ENCODE measurements at places on chromosomes 16 and 17. TPM values are rescaled to one million over a fixed set of nuclear protein-coding genes. Genes with fewer than 3 reads are reported as not detected.

GRCh38 chr16:81848306-81848853, 69.3 kb downstream of the PLCG2 start:
- no peak for DNase-seq

- no peak for DNase-seq
These were observed 34.5 kb downstream of the TBC1D16 start for GRCh38 chr17:80000981-80001775.

The ERBB2 gene
- polyA plus RNA-seq = 10.5 TPM

The PTX4 gene
- polyA plus RNA-seq = not detected

The ACSM2A gene
- polyA plus RNA-seq = 177 TPM

GRCh38 chr17:19370493-19370960, 7.8 kb upstream of the MAPK7 start:
- peak; percentile 32 for DNase-seq

GRCh38 chr17:69561462-69561861, 147.0 kb downstream of the MAP2K6 start:
- DNase-seq = no peak

The TAT gene
- polyA plus RNA-seq = 540 TPM

GRCh38 chr17:13393841-13394710, 207.7 kb downstream of the HS3ST3A1 start:
- DNase-seq = no peak

DNA sequence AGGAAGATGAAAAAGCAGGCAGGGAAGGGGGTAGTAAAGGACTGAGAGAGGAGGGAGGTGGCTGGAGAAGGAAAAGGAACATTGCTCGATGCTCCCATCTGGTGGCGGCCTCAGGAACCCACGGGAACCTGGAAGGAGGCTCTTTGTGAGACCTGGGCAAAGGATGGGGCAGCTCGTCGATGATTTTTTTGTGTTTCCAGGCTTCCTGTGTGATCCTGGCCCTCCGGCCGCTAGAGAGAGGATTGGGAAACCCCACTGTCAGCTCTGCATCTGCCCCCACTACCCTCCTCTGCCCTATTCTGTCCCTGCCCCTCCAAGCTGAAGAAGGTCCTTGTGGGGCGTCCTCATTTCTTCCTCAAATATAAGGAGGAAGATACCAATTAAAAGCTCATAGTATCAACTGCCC, 6.6 kb downstream of the WFIKKN2 start:
- peak; percentile 73 for DNase-seq

DNA sequence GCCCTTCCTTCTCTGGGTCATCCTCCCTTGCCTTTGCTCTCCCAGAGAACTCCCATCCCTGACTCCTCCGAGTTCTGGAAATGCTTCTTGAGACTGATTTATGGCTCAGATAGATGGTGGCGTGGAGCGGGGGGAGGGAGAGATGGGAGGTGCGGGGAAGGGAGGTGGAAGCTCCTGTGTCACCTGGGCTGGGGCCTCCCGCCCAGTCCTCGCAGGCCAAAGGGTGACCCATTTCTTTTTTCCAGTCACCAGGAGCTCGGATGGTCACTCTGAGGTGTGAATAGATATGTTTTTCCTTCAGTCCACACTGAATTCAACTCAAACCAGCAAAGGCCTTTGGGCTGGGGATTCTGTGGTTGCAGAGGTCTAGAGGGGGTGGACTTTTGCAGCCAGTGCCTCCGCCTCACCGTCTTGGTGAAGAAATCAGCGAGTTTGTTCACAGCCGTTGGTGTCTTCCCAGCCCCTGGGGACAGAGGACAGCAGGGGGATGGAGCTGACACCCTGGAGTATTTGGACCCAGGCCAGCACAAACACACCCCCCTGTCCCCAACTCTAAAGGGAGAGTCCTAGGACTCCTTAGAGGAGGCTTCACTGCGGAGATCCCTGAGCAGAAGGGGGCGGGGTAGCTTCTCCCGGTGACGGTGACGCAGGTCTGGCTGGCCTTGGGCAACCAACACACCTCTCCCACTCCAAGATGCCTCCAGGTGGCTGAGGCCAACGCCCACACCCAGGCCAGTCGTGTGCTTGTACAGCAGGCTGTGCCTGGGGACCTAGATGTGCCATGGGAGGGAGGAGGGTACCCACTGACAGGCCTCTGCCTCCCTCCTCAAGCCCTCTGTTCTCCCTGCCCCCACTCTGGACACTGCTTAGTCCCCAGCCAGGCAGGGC, 80.6 kb downstream of the AMFR start:
- no peak for DNase-seq

GRCh38 chr17:28041844-28042656, 427 bp upstream of the NLK start:
- DNase-seq = no peak

GRCh38 chr16:84483882-84484565, 20.4 kb downstream of the MEAK7 start:
- no peak for DNase-seq

DNA sequence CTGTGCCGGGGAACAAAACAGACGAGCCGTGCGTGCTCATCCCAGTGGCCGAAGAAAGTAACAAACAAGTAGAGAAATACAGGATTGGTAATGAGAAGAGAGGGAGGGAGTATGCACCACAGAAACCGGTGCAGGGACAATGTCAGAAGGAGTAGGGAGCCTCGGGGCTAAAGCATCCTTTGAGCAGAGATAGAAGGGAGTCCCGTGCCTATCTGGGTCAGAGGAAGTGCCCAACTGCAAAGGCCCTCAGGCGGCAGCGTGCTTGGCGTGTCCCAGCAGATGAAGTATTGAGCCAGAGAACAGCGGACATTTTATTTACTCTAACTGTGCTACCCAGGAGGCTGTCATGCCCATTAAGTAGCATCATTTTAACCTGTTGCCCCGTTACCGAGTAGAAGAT, 114.9 kb upstream of the CACNG5 start:
- no peak for DNase-seq

GRCh38 chr17:29292071-29292991, 1.6 kb downstream of the NUFIP2 start:
- DNase-seq = peak; percentile 70

DNA sequence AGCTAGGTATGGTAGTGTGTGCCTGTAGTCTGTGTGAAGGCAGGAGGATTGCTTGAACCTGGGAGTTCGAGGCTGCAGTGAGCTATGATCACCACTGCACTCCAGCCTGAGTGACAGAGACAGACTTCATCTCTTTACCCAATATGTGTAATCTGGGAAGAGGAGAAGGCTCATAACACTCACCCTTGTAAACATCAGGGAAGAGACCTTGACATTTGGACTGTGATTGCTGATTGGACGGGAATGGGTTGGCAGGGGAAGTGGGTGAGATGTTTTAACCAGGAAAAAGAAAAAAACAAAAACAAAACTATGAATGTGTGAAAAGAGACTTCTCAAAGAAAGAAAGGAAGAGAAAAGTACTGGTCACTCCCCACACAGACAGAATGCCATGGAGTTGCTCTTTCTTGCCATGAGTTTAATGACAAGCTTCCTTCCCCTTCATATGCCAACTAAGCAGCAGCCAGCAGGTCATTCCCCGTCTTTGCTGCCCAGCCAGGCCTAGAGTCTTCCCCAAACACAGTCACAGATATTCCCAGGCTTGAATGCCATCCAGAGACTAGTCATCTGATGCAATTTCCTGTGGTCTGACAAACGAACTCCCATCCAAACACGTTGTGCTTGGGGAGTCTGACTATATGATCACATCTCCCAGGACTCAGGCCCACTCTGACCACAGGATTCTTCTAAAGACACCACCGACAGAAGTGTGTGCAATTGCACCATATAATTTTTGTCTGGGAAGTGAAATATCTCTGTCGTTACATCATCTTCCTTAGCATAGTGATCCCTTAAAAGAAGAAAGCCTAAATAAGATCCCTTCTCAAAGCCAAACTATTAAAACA, 3.6 kb upstream of the XAF1 start:
- DNase-seq = no peak

The ZPBP2 gene
- polyA plus RNA-seq = not detected

DNA sequence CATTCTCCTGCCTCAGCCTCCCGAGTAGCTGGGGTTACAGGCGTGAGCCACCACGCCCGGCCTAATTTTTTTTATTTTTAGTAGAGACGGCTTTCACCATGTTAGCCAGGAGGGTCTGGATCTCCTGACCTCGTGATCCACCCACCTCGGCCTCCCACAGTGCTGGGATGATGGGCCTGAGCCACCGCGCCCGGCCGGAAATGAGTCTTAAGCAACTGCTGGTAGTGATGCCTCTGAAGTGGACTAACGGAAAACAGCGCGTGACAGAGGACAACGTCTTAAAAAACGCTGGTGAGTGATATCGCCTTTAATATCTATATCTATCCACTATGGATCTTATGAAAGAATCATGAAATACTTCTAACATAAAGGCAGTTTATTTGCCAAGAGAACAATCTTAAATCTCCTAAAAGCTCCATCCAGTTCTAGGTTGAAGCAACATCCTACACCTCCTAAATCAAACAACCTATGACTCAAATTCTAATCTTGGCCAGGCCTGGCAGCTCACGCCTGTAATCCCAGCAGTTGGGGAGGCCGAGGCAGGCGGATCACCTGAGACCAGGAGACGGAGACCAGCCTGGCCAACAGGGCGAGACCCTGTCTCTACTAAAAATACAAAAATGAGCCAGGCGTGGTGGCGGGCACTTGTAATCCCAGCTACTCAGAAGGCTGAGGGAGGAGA, 69.8 kb downstream of the NXN start:
- no peak for DNase-seq

The ALDOA gene
- polyA plus RNA-seq = 251 TPM

- no peak for DNase-seq
These were observed 245.0 kb downstream of the KCNJ2 start for GRCh38 chr17:70414300-70414699.

The ABCC6 gene
- 50.6 TPM for polyA plus RNA-seq

- DNase-seq = no peak
These were observed 18.1 kb upstream of the TBX2 start for GRCh38 chr17:61381537-61381936.

DNA sequence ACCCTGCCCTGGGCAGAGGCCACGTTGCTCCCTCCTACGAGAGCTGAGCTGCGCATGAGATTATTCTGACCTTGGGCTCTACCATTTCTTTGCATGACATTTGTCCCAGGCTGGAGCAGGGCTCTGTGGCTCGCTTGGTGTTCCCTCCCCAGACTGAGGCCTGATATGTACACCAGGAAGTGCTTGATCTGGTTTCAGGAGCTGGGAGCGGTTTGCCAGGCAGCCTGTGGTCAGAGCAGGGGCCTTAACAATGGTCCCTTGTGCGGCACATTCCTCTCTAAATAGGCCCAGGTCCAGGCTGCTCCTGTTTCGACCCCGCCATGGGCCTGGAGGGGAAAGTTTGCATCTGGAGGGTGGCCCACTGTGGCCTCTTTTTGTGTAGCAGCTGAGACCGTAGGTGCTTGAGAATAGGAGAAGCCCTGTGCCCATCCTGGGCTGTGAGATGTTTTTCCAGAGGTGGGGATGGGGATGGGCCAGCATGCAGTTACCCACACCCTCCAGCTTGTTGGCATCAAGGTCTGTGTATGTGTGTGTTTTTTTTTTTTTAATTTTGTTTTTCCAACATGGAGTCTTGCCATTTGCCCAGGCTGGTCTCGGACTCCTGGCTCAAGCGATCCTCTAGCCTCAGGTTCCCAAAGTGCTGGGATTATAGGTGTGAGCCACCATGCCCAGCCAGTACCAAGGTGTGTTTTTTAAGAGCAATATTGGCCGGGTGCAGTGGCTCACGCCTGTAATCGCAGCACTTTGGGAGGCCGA, 253.9 kb downstream of the SEC14L1 start:
- no peak for DNase-seq

DNA sequence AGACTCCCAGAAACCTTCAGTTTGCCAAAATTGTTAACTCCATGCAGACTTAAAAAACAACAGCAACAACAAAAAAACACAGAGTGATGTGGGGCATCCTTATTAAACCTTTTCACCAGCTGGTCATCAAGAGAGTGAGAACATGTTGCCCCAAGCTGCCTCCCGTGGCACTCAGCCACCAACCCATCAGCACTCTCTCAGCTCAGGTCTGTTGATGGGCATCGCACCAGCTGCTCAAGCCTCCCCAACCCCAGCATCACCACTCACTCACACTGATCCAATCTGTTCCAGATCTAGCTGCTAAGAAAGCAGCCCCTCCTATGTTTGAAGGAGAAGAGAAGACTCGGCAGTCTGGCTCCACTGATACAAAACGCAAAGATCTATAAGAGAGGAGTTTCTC, 46.8 kb downstream of the SLC39A11 start:
- no peak for DNase-seq

The COL1A1 gene
- 56.3 TPM for polyA plus RNA-seq

The NKD1 gene
- polyA plus RNA-seq = 0.53 TPM

- no peak for DNase-seq
These were observed 289.2 kb upstream of the FOXF1 start for GRCh38 chr16:86221085-86221484.

GRCh38 chr17:80827646-80828643, 163.7 kb upstream of the CHMP6 start:
- DNase-seq = no peak

- no peak for DNase-seq
These were observed 11.8 kb upstream of the PEMT start for GRCh38 chr17:17603178-17603894.

- no peak for DNase-seq
These were observed 532.3 kb downstream of the CDH13 start for GRCh38 chr16:83159049-83159448.

The CDC6 gene
- 2.6 TPM for polyA plus RNA-seq

The GPR142 gene
- polyA plus RNA-seq = not detected

DNA sequence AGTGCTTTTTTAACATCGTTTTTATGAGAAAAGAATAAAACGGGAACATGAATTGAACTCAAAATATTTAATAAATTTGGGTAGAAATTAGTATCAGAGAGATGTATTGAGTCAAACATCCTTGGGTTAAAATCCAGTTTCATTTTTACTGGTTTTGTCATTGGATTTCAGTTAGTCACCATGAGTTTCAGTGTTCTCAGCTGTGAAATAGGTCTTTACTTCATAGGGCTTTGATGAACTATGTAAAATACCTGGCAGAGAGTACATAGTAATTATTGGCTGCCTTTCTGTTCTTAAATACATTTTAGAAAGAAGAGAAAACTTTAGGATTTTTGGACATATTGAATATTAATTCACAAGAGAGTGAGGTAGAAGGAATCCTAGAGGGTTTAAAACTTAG, 105.8 kb downstream of the TANC2 start:
- no peak for DNase-seq

The GAST gene
- not detected for polyA plus RNA-seq

DNA sequence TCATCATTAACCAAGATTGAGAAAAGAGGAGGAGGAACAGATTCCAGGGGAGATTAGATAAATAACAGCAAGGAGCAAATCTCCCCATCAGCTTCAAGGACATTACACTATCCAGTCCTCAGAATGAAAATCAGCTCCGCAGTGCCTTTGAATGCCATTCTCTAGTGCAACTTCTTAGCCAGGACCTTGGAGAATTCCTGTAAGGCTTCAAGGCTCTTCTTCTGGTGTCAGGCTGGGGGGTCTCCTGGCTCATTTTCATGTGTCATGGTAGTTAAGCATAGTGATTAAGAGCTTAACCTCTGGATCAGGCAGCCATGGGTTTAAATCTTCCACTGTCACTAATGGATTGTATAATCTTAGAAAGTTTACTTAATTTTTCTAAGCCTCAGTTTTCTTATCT, 137.3 kb upstream of the CCL2 start:
- DNase-seq = no peak

DNA sequence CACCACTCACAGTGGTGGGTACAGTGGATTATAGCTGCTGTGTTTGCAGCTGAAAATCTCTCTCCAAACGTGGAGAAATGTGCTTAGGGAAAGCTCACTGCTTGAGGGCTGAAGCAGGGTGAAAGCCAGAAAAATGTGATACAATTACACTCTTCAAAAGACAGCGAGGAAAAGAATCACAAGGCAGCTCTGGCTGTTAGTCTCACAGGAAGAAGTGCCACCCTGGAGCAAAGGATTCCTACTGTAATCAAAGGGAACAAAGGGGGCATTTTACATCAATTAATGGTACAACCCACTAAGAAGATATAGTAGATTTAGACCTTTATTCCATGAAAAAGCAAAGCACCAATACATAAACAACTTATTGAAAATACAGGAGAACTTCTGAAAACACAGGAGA, 48.1 kb upstream of the IRX5 start:
- no peak for DNase-seq

All from liver (tissue), 10 donors.